ENCODE measurements at places on chromosomes 7 and 10. TPM values are rescaled to one million over a fixed set of nuclear protein-coding genes. Genes with fewer than 3 reads are reported as not detected.

Gene TSPAN14
- 17.9 TPM for polyA plus RNA-seq

Gene DNMBP
- polyA plus RNA-seq, result 13.4 TPM

Gene SEMA3E
- 15.7 TPM for polyA plus RNA-seq

Gene MDFIC
- 4.2 TPM for polyA plus RNA-seq

Gene HGF
- 0.24 TPM for polyA plus RNA-seq

Gene CYP26A1
- 1.2 TPM for polyA plus RNA-seq

Gene PRLHR
- polyA plus RNA-seq, result 0.07 TPM

Gene SMKR1
- 1.7 TPM for polyA plus RNA-seq

Gene TSPAN33
- polyA plus RNA-seq, result 17.6 TPM

Gene TUBB8
- 1.0 TPM for polyA plus RNA-seq

Gene TCAF2
- polyA plus RNA-seq, result 0.09 TPM

Gene PILRA
- polyA plus RNA-seq, result 5.3 TPM

Gene SKIDA1
- 0.94 TPM for polyA plus RNA-seq

Gene TIMM23
- polyA plus RNA-seq, result 218 TPM

Gene ADGRA1
- polyA plus RNA-seq, result 0.23 TPM

Gene NXPH1
- polyA plus RNA-seq, result 0.45 TPM

Gene PAPOLB
- 0.07 TPM for polyA plus RNA-seq

Gene ZNF277
- 28.9 TPM for polyA plus RNA-seq

Gene PAX4
- not detected for polyA plus RNA-seq

Gene JCAD
- 0.78 TPM for polyA plus RNA-seq

Gene CEP55
- 13.2 TPM for polyA plus RNA-seq
